ENCODE measurements at places on chromosomes 4 and X. TPM values are rescaled to one million over a fixed set of nuclear protein-coding genes. Genes with fewer than 3 reads are reported as not detected.
A peak's percentile ranks its signal among the peaks of the same experiment; 100 is the strongest.

- H3K27ac ChIP-seq = no peak overlapping the region
- no peak for DNase-seq
- H3K4me1 ChIP-seq = no peaks in the 10 kb centered on the region
- no peaks in the 10 kb centered on the region for H3K27me3 ChIP-seq
Observed at GRCh38 chr4:24413311-24413784, 171.0 kb downstream of the DHX15 start.

GRCh38 chr4:89379511-89380044 is 72.0 kb upstream of the GPRIN3 start:
- no peaks in the 10 kb centered on the region for H3K4me1 ChIP-seq
- no peak overlapping the region for H3K4me3 ChIP-seq
- DNase-seq = no peak
- no peak overlapping the region for H3K27ac ChIP-seq
- no peaks in the 10 kb centered on the region for H3K27me3 ChIP-seq

- H3K4me3 ChIP-seq = no peak overlapping the region
- no peaks in the 10 kb centered on the region for H3K4me1 ChIP-seq
- DNase-seq = no peak
- no peak overlapping the region for H3K27ac ChIP-seq
- H3K27me3 ChIP-seq = no peaks in the 10 kb centered on the region
- H3K36me3 ChIP-seq = peaks cover 5% of the 10 kb centered on the region
Observed at GRCh38 chr4:40886931-40887763, 137.4 kb downstream of the NSUN7 start.

The RHOH gene
- 0.20 TPM for polyA plus RNA-seq

DNA sequence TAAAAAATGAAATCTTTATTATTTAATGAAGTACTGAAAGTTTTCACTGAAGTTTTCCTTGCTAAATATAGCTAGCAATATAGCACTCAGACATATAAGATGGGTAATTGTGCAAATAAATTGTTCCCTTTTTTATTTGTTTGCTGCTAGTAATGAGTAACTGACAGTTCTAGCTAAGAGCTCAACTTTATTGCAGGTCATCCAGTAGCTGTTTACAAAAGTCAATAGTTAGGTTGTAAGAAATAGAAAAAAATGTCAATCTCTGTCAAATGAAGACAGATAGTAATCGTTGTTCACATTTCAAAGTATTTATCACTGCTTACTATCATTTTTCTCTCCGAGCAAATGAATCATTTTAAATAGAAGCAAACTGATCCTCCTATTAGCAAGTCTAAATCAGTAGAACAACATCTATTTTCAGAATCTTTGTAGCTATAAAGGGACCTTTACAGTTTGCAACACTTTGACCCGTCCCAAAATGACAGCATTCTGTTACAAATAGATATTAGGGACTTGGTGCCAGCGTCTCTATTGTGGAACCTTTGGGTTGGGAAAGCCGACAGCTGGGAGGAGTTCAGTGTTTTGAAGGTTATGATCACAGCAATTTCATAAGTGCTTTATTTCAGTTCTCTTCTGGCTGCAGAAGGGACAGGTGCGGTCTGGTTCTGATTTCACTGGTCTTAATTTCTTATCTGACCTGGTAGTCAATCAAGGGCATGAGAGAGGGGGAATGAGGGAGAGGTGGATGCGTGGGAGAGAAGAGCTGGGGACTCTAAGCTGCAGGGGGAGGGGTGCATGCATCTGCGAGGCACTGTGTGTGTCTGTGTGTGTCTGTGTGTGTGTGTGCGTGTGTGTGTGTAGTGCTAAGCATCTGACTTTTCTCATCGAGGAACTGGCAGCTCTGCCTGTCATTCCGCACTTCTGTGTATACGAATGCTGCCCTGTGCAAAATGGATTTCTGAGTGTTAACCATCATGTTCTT is 227.9 kb upstream of the PITX2 start:
- no peak overlapping the region for H3K27ac ChIP-seq
- no peaks in the 10 kb centered on the region for H3K4me1 ChIP-seq
- no peak overlapping the region for H3K4me3 ChIP-seq
- no peaks in the 10 kb centered on the region for H3K27me3 ChIP-seq
- H3K36me3 ChIP-seq = no peaks in the 10 kb centered on the region
- DNase-seq = peak; percentile 13

The SSX4 gene
- not detected for polyA plus RNA-seq

The SMIM10 gene
- 15.0 TPM for polyA plus RNA-seq

The RAB41 gene
- not detected for polyA plus RNA-seq

DNA sequence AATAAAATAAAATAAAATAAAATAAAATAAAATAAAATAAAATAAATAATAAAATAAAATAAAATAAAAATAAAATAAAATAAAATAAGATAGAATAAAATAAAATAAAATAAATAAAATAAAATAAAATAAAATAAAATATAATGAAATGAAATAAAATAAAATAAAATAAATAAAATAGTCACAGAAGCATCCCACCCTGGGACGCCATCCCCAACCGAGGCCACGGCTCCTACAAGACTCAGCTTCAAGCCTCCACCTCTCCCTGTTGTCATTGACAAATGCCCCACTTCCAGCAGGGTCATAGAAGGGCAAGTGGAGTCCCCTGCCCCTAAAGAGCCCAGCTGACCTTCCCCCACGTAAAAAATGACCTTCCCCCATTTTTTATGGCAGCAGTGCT is 30.2 kb downstream of the CRLF2 start:
- DNase-seq = no peak
- no peaks in the 10 kb centered on the region for H3K36me3 ChIP-seq
- no peaks in the 10 kb centered on the region for H3K4me1 ChIP-seq
- no peaks in the 10 kb centered on the region for H3K27me3 ChIP-seq
- H3K4me3 ChIP-seq = no peak overlapping the region

The AFM gene
- not detected for polyA plus RNA-seq

GRCh38 chrX:109484886-109485285 is 3.0 kb upstream of the GUCY2F start:
- H3K27ac ChIP-seq = no peak overlapping the region
- H3K4me1 ChIP-seq = no peaks in the 10 kb centered on the region
- no peak overlapping the region for H3K4me3 ChIP-seq
- H3K36me3 ChIP-seq = no peaks in the 10 kb centered on the region
- DNase-seq = no peak

DNA sequence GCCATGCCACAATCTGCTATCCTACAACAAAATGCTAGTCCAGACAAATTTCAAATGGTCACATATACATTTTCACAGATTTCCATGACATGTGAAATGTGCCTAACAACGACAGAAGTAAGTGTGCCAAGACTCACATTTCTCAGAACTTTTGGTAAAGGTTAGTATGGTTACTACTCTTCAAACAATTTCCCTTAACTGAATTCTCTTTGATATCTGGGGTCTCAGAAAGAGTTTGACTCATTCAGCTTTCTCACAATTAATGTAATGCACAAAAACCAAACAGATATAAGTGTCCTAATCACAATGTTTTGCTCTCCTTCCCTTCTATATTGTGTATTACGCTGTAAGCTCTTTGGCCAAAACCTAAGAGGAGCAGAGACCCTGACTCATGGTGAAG is 122.4 kb upstream of the LEF1 start:
- H3K4me1 ChIP-seq = no peaks in the 10 kb centered on the region
- DNase-seq = no peak
- no peak overlapping the region for H3K4me3 ChIP-seq

- no peak overlapping the region for H3K4me3 ChIP-seq
- H3K27ac ChIP-seq = no peak overlapping the region
- H3K36me3 ChIP-seq = peaks cover 8% of the 10 kb centered on the region
- H3K4me1 ChIP-seq = no peaks in the 10 kb centered on the region
Observed at GRCh38 chr4:2947926-2948325, 15.3 kb downstream of the NOP14 start.

- no peaks in the 10 kb centered on the region for H3K27me3 ChIP-seq
- no peaks in the 10 kb centered on the region for H3K36me3 ChIP-seq
- H3K27ac ChIP-seq = no peak overlapping the region
- peaks cover 15% of the 10 kb centered on the region for H3K4me1 ChIP-seq
- H3K4me3 ChIP-seq = no peak overlapping the region
- no peak for DNase-seq
Observed at GRCh38 chr4:184286358-184286757, 68.7 kb upstream of the ENPP6 start.

GRCh38 chr4:114156371-114156770 is 176.9 kb upstream of the ARSJ start:
- H3K27ac ChIP-seq = no peak overlapping the region
- H3K4me1 ChIP-seq = no peaks in the 10 kb centered on the region
- no peaks in the 10 kb centered on the region for H3K36me3 ChIP-seq
- DNase-seq = no peak
- no peak overlapping the region for H3K4me3 ChIP-seq
- H3K27me3 ChIP-seq = no peaks in the 10 kb centered on the region

DNA sequence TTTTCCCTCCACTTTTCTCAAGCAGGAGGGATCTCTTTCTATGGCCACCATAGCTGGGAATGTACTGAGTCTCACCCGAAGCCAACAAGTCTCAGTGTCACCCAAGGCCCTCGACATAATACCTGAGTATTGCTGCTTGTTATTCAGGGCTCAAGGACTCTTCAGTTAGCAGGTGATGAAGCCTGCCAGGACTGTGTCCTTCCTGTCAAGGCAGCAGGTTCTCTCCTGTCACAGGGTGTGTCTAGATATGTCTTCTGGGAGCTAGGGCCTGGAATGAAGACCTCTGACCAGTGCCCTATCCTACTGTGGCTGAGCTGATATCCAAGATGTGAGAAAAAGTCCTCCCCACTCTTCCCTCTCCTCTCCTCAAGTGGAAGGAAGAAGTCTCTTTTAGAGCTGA is 391.0 kb upstream of the DIPK2B start:
- H3K36me3 ChIP-seq = no peaks in the 10 kb centered on the region
- H3K4me1 ChIP-seq = no peaks in the 10 kb centered on the region
- no peak overlapping the region for H3K27ac ChIP-seq
- no peak for DNase-seq
- no peak overlapping the region for H3K4me3 ChIP-seq
- H3K27me3 ChIP-seq = no peaks in the 10 kb centered on the region

GRCh38 chr4:106238820-106239420 is 77.1 kb downstream of the TBCK start:
- no peak overlapping the region for H3K4me3 ChIP-seq
- no peak for DNase-seq
- peaks cover 47% of the 10 kb centered on the region for H3K36me3 ChIP-seq
- H3K27ac ChIP-seq = no peak overlapping the region
- no peaks in the 10 kb centered on the region for H3K4me1 ChIP-seq

The ARHGAP36 gene
- not detected for polyA plus RNA-seq

DNA sequence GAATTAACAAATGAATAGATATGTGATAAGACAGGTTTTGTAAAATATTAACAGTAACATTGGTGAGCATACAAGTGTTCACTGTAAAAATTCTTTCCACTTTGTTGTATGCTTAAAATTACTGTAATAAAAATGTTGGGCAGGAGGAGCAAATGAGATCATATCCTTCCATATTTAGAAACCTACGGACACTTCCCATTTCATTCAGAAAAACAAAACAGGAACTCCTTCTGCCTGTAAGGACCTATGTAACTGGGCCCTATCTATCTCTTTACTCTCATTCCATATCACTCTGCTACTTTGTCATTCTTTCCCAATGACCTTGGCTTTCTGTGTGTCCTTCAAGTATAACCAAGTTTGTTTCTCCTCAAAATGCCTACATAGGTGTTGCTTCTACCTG is 53.7 kb upstream of the SLC39A8 start:
- H3K27me3 ChIP-seq = no peaks in the 10 kb centered on the region
- no peak for DNase-seq
- no peaks in the 10 kb centered on the region for H3K36me3 ChIP-seq
- no peaks in the 10 kb centered on the region for H3K4me1 ChIP-seq

The PLAC1 gene
- polyA plus RNA-seq = not detected

- H3K27me3 ChIP-seq = no peaks in the 10 kb centered on the region
- DNase-seq = no peak
- H3K4me3 ChIP-seq = no peak overlapping the region
Observed at GRCh38 chr4:184854673-184855072, 28.9 kb upstream of the ACSL1 start.

DNA sequence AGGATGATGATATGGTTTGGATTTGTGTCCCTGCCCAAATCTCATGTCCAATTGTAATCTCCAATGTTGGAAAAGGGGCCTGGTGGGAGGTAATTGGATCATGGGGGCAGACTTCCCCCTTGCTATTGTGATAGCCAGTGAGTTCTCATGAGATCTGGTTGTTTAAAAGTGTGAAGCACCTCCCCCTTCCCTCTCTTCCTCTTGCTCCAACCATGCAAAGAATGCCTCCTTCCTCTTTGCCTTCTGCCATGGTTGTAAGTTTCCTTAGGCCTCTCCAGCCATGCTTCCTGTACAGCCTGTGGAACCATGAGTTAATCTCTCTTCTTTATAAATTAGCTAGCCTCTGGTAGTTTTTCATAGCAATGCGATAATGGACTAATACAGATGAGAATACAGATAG is 19.7 kb upstream of the ALG13 start:
- DNase-seq = no peak
- no peak overlapping the region for H3K4me3 ChIP-seq
- no peaks in the 10 kb centered on the region for H3K4me1 ChIP-seq
- no peak overlapping the region for H3K27ac ChIP-seq
- H3K27me3 ChIP-seq = no peaks in the 10 kb centered on the region
- H3K36me3 ChIP-seq = no peaks in the 10 kb centered on the region

DNA sequence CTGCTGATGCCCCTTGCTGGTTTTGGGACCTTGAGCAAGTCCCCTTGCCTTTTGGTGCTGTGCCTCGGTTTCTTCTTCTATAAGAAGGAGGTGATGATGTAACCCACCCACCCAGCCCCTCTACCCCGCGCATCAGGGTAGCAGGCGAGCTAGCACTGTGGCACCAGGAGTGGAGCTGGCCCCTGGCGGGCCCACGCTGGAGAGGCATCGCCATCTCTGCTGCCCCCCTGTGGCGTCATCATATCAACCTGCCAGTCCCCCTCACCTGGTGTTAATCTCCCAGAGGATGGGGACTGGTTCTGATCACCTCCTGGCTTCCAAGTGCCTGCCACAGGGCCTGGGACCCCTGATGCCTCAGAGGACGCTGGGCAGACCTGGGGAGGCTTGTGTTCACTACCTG is 6.3 kb upstream of the SORCS2 start:
- no peak overlapping the region for H3K4me3 ChIP-seq
- peaks cover 30% of the 10 kb centered on the region for H3K27me3 ChIP-seq
- DNase-seq = no peak
- no peak overlapping the region for H3K27ac ChIP-seq

GRCh38 chr4:145230726-145231125 is 50.3 kb upstream of the OTUD4 start:
- no peak for DNase-seq
- H3K27ac ChIP-seq = no peak overlapping the region
- no peaks in the 10 kb centered on the region for H3K36me3 ChIP-seq

The HAND2 gene
- polyA plus RNA-seq = 90.7 TPM

DNA sequence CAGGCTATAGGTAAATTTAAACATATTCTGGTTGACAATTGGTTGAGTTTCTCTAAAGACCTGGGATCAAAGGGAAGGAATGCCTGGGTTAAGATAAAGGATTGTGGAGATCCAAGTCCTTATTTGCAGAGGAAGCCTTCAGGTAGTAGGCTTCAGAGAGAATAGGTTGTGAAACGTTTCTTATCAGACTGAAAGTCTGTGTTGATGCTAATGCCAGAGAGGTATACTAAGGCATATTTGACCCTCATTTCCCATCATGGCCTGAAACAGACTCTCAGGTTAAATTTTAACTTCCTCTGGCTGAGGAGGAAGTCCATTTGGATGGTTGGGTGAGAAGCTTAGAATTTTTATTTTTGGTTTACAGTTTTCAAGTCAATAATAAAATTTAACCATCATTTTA is 48.1 kb downstream of the UGT2A2 start:
- no peaks in the 10 kb centered on the region for H3K4me1 ChIP-seq
- H3K4me3 ChIP-seq = no peak overlapping the region
- no peak for DNase-seq
